C1 segment of cervical spinal cord (tissue), 14 donors: ENCODE measurements at places on chromosomes 16 and 17.

- DNase-seq, result no peak
Measured at GRCh38 chr16:21990381-21990944, 10.5 kb downstream of the PDZD9 start.

DNA sequence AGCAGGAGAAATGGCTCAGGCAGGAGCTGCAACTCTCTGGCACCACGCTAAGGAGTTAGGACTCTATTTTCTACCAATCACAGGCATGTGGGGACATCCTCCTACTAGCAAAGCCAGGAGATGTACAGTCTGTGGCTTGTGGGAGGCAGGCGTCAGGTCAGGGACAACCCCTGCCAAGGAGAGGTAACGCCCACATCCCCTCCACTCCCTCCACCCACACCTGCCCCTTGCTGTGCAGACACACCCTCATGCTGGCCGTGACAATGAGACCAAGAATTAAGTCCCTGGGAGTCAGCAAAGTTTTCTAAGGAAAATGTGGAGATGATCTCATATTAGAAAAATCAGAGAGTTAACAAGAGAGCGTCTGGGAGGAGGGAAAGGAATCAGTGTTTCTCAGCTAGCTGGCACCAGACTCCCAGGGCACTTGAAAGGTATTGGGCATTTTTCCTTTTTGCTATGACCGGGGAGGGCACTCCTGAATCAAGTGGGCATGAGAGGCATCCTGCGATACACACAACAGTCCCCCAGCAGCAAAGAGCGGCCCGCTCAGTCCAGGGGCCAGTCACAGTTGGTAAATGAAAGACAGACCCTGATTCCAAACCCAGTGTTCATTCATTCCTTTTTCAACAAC is 87.3 kb upstream of the RPL38 start:
- DNase-seq, result no peak

DNA sequence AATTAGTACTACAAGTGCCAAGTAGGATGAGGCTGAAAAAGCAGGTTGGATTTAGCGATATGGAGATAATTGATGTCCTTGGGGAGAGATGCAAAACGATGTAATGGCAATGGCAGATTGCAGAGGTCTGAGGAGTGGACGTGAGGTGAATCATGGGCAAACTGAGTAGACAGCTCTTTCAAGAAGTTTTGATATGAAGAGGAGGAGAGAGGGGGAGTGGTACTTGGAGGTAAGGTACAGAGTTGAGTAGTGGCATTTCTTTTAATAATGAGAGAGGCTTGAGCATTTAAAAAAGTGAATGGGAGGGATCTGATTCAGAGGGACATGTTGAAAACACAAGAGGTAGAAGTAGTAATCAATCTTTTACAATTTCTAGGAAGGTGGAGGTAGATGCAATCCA is 17.7 kb upstream of the VPS4A start:
- no peak for DNase-seq

DNA sequence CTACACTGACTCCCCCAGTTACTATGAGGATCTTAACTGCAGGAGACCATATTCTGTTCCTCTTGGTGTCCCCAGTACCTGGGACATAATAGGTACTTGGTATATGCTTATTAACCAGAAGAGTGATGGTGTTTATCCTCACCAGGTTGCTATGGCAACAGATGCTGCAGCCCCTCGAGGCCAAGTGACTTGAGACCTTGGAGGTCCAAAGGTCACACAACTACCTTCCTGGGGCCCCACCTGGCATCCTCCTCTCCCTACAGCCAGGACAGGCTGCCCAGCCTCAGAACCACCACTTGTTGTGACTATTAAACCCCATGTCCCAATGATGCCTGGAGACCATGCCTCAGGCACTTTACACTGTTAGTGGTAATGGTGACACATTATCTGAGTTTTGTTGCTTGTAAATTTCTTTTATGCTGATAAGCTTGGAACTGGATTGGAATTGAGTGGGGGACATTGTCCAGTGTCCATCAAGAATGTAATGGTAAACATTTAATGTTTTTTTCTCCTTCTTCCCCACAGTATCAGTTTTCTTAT is 189.4 kb downstream of the CCDC182 start:
- DNase-seq, result no peak

DNA sequence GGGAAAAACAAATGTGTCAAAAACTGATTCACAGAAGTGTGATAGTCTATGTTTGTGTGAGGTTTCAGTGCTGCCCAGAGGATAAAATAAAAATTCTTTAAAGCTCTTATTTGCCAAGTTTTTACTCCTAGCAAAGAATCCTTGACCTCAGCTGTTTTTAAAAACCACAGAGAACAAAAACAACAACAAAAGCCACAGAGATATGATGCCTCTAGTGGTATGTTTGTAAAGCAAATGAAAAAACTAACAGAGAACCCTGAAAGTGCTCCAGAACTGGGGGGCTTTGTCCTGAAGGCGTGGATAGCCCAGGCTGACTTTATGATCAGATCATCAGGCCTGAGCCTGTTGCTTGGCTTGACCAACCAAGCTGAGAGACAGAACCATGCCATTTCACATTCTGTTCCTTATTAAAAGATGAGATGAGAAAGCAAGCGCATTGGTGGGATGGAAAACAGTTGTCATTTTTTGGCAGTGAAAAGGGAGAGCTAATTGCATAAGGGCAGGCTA is 411.0 kb downstream of the CPPED1 start:
- DNase-seq, result no peak

DNA sequence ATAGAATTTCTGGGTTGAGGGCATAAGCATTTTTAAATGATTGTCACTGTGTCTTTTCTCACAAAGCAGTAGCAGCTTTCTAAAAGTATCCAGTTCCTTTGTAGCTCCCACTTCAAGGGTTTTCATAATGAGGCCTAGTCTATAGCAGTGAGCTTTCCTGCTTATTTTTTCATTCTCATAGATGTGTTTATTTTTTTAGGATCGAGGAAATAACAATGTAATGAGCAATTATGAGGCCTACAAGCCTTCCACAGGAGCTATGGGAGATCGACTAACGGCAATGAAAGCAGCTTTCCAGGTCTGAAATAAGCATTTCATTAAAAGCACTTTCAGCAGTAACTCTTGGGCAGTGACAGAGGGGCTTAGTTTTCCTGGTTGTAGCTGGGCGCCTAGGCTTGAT is 10.6 kb upstream of the PSMC5 start:
- no peak for DNase-seq
